ENCODE measurements at places on chromosomes 4 and X.

- no peak for DNase-seq
Observed at GRCh38 chr4:620851-621261, 4.5 kb upstream of the PDE6B start.

GRCh38 chr4:81237791-81238190, 22.8 kb upstream of the PRKG2 start:
- no peak for DNase-seq

GRCh38 chr4:101355767-101356702, 8.7 kb upstream of the PPP3CA start:
- no peak for DNase-seq

GRCh38 chr4:84697159-84697558, 114.2 kb downstream of the CDS1 start:
- DNase-seq = no peak

GRCh38 chrX:83934220-83934619, 73.3 kb downstream of the CYLC1 start:
- DNase-seq = no peak

DNA sequence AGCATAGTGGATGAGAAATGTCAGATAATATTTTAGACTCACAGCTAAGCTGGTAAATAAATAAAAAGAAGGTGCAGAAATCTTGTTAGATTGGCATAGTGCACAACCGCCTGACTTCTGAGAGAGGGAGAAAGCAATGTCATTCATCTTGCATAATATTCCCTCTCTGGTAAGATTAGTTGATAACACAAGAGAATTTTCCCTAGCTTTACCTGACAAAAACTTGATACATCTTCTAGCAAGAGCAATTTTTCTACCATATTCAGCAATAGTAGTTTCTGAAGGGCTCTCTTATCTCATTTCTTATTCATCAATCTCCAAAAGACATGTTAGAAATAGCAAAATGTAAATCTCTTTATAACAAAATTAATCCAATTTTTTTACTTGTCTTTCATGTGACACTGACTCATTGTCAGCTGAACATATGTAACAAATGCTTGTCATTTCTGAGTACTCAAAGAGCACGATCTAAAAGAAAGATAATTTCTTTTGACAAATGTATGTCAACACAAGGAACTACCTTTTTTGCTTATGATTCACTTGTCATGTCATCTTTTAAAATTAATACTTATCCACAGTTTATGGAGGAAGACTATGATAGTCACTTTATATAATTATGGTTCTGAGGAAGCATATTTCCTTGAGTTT, 240.0 kb downstream of the ARAP2 start:
- DNase-seq = no peak

GRCh38 chrX:49656533-49656932, 39.3 kb downstream of the PAGE1 start:
- no peak for DNase-seq

- no peak for DNase-seq
Observed at GRCh38 chrX:103276581-103277002, at the start of gene TCEAL5. TSS of gene TCEAL5 (minus strand) at chrX:103276750. CDS start at chrX:103274563, 2,187 bp downstream.

DNA sequence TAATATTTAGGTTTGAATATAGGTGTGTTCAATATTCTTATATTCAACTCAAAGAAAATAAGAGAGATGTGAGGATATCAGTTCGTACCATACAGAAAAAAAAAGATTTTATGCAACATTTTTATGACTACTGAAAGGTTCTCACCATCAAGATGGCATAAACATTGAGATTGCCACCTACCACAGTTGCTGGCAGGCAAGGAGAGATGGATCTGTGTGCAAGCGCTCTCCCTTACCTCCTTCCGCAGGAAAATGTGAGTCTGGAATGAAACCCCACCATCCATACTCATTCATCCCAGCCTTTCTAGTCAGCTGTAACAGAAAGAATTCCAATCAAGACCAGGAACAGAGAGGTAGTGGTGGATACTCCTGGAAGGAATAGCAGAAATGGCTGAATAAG, 376.9 kb downstream of the PPP3CA start:
- DNase-seq = no peak

GRCh38 chr4:8368998-8369397, 71.5 kb downstream of the ACOX3 start:
- no peak for DNase-seq
